Stimulated activated CD8-positive, alpha-beta memory T cell treated with anti-CD3 and anti-CD28 coated beads, Interleukin-12 subunit alpha, Interleukin-12 subunit beta, amount 100 ng/mL, for 1 hour (primary cell): ENCODE measurements at places on chromosomes 13 and 19.

- no peak for DNase-seq
Observed at GRCh38 chr13:41609828-41610227, 152.5 kb downstream of the RGCC start.

DNA sequence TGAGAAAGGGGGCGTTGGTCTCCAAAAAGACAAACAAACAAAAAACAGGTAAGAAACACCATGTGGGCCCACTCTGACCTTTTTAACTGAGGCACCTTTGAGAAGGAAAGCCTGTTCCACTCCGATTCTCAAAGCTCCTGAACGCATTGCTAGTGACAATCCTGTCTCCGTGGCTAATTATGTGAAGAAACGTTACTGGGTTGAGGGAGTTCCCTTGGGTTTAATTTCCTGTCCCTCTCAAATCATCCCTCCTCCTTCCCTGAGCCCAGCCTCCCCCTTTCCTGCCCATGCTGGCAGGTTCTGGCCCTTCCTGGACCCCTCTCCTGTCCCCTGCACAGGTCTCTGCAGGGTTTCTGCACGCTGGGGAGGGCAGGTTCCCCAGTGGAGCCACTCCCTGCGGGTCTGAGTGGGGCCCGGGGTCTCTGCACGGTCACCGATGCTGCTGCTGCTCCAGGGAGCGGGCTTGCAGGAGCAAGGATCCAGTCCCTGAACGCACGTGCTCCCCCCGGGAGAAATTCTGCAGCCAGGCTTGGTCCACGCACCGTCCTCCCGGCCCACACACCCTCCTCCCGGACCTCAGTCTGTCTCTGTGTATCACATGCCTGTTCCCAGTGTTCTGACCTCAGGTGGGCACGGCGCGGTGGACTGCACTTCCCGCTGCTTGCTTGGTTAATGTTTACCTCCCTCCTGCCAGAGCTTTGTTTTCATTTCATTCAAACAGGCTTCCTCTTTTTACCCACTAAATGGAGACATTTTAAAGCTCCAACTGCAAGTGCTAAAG is 76.4 kb upstream of the MCF2L start:
- no peak for DNase-seq

- no peak for DNase-seq
Observed at GRCh38 chr19:23203841-23204344, 46.3 kb downstream of the ZNF724 start.

GRCh38 chr19:35872180-35872579 is 3.8 kb downstream of the APLP1 start:
- no peak for DNase-seq
